DMS79 (cell line): ENCODE measurements at places on chromosomes 7 and 10.

DNA sequence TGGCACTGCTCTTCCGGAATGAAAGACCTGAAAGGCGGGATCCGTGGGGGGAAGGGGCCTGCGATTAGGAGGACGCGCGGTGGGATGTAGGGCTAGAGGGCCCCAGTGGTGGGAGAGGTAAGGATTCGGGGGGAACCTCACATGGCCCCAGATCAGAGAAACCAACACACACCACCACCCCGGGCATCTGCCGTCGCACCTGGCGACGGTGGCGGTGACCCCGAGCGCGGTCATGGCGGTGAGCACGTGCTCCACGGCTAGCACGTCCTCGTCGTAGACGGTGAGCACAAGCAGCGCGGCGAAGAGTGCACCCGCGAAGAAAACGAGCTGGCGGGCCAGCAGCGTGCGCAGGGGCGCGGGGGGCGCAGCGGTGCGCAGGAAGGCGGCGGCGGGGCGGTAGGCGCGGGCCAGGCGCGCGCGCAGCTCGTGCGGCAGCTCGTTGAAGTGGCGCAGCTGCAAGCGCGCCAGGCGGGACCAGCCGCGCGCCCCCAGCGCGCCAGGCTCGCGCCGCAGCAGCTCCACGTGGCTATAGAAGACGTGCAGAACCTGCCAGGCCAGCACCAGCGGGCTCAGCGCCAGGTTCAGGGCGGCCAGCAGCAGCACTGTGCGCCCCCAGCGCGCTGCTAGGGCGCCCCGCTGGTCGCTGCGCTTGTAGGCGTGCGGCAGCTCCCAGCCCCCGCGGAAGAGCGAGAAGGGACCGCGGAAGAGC is 5.7 kb downstream of the ATG9B start:
- DNase-seq = no peak

- DNase-seq = peak; percentile 14
Measured at GRCh38 chr10:23106331-23107072, 11.1 kb downstream of the MSRB2 start.

DNA sequence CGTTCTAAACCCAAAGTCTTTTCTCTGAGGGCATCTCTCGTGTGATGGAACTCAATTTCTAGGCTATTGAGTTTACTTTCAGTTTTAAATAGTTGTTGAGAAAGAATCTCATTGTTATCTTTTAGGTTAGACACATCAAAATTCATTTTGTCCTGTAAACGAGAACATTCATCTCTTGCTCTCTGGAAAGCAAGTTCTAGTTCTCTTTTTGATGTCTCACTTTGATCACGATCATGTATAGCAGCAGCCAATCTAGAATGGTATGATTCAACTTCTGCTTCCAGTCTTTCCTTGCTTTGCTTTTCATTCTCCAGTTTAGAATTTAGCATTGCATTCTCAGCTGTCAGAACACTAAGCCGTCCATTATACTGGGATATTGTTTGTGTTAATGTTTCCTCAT is 65.1 kb downstream of the ANKRD26 start:
- no peak for DNase-seq

GRCh38 chr10:24711465-24711864 is 12.2 kb downstream of the ARHGAP21 start:
- DNase-seq = no peak

- no peak for DNase-seq
Measured at GRCh38 chr7:87474533-87475358, 734 bp downstream of the ABCB4 start.

GRCh38 chr7:94368371-94368791 is 26.3 kb upstream of the COL1A2 start:
- peak; percentile 37 for DNase-seq
